ENCODE measurements at places on chromosomes 1 and 21.
A peak's percentile ranks its signal among the peaks of the same experiment; 100 is the strongest.

DNA sequence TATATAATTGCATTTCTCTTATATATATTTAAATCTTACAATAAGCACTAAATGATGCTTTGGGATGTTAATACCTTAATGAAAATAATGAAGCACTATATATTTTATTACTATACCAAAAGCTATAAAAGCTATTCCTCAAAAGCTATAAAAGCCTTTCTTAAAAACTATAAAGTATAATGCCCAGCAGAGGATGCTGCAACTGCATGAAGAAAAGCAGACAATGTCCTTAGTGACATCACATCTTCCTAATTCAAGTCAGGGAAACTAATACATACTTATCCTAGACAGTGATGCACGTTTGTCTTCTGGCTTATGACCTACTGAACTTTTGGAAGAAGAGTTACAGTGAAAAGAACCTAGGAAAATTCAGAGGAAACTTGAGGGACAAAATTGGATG lies 13.6 kb upstream of the C1orf185 start:
- peak; percentile 37 for DNase-seq

- no peak for DNase-seq
Observed at GRCh38 chr21:10272216-10272615, 249.2 kb upstream of the TPTE start.

GRCh38 chr1:84122780-84123382 lies 21.2 kb upstream of the PRKACB start:
- DNase-seq = peak; percentile 50

- DNase-seq = peak; percentile 50
Observed at GRCh38 chr1:191641420-191642260, 516.6 kb upstream of the RGS18 start.

GRCh38 chr1:27966402-27967105 lies 6.8 kb downstream of the XKR8 start:
- no peak for DNase-seq

- DNase-seq = no peak
Observed at GRCh38 chr1:178039891-178040290, 54.0 kb upstream of the RASAL2 start.

GRCh38 chr1:21238141-21238800 lies 52.0 kb downstream of the ECE1 start:
- DNase-seq = peak; percentile 76

GRCh38 chr1:198699167-198700015 lies 60.6 kb downstream of the PTPRC start:
- peak; percentile 19 for DNase-seq

GRCh38 chr1:214583824-214584554 lies 19.0 kb upstream of the CENPF start:
- DNase-seq = peak; percentile 82

DNA sequence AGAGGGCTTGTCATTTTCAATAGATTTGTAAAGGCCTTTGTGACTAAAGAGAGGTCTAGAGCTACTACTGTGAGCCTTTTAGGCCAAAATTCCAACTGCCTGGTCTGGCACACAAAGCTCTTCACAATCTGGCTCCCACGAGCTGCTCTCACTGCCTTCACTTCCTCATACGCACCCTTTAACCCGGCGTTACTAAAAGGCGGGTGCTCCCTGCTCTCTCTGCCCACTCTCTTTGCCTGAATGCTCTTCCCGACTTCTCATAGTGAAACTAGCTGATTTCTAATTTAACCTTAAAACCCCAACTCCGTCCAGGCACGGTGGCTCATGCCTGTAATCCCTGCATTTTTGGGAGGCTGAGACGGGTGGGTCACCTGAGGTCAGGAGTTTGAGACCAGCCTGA lies 14.2 kb downstream of the BSDC1 start:
- no peak for DNase-seq

DNA sequence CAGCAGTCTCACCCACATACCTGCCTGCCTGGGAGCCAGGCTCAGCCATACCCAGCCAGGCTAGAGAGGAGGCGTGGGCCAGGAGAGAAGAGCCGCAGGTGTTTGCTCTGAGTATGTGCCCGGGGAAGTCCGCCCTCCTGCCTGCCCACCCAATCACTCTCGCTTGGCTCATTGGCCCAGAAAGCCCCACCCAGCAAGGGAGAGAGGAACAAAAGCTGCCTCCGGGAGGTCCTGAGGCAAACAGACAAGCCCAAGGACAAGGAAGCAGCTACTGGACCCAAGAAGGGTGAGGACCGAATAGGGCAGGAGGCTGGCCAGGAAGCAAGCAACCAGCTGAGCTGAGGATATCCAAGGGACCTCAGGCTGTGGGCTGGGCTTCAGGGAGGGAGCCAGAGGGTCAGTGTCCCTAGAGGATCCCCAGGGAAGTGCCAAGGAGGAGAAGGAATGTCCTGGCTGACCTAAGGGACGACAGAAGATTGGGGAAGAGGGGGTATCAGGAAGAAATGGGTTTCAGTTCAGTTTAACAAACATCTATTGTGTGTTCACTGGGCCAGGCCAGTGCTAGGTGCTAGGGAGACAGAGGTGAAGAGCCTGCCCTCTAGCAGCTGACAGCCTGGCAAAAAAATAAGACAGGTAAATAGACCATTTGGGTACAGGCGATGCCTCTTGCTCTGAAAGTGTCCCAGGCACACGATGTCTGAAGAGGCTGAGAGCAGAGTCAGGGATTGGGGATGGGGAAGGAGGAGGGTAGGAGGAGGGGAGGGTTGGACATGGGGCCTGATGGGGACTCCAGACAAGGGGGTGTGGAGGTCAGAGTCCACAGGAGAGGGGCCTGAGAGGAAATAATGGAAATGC lies at the start of gene GJB4:
Gene GJB4, plus strand, starts transcription at position 238 of the 855 bp plus-strand sequence. CDS start 1,515 bp downstream, outside the sequence.
- no peak for DNase-seq

DNA sequence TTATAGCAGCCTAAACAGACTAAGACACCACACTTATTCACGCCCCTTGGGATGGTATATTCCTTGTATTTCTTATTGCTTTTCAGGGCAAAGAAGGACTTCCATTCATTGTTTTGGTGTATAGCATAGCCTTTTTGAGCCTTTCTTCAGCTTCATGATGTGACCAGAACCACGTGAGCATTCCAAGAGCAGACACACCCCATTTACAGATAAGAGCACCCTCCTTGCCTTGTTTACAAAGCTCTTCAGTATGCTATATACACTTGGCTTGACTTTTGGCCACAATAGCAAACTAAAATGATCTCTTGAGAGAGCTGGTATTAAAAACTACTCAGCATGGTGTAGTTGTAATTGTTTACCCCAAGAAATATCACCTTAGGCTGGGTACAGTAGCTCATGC lies 78.7 kb downstream of the PIK3R3 start:
- no peak for DNase-seq

DNA sequence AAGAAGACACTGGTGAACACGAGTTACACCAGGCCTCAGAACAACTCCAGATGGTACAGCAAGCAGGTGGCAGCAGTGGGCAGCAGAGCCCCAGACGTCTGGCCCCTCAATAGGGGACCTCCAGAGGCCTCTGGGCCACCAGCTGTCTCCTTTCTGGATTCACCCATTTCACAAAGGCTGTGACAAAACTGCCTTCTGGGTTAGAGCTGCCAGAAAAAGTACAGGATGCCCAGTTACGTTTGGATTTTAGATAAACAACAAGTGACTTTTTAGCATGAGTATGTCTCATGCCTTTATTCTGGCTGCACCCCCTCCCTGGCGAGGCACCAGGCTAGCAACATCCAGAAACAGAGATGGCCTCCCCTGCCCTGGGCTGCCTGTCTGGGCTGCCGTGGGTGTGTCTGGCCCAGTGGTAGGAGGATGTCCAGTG lies 30.1 kb downstream of the ITPKB start:
- no peak for DNase-seq

DNA sequence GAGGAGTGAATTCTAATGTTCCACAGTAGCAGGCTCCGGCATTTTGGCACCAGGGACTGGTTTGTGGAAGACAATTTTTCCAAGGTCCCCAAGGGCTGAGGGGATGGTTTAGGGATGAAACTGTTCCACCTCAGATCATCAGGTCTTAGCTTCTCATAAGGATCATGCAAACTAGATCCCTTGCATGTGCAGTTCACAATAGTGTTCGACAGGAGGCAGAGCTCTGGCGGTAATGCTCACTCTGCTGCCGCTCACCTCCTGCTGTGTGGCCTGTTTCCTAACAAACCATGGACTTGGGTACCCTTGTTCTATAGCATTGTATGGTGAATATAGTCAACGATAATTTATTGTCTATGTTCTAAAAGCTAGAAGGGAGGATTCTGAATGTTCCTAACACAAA lies 16.6 kb downstream of the CRNN start:
- no peak for DNase-seq

- DNase-seq = no peak
Observed at GRCh38 chr21:14121719-14122118, 89.0 kb downstream of the LIPI start.

DNA sequence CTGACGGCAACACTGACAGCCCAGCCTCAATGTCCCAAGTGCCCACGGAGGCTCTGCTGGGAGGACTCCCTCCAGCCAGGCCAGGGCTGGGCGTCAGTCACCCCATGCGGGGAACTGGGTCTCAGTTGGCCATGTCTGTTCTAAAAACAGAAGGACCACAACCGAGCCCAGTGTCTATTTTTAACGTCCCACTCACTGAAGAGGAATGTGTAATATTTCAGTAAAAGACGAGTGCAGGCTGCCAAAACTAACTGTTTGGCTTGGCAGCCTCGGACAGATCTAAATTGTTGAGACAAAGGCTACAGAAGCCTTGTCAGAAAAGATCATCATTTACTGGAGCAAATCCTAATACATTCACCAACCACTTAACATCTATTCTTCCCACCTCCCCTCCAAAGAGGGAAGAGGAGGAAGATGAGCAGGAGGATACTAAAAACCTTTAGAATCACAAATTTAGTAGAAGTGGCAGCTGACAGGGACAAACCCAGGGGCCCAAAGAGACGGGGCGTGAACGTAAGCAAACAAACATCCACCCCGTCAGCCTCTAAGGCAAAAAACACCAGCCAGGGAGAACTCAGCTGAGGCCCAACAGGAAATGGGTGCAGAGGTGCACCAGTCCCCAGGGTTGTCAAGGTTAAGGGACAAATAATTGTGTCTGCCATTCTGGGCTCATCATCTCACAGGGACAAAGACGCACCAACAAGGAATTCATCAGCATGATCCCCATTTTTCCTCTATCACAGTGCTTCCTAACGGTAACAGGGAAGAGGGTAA lies 18.7 kb downstream of the C1orf198 start:
- DNase-seq = peak; percentile 92

DNA sequence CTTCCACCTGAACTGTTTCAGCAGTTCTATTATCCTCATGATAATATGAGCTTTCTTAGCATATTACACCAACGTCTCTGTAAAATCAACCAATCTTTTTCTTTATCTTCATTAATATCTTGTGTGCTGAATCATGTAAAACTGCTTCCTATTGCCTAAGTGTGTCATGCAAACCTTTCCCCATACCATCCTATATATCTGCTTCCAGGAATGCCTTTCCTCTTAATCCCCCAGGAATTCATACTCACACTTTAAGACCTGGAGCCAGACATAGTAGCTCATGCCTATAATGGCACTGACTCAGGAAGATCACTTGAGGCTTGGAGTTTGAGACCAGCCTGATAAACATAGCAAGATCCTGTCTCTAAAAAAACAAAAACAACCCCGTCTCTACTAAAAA lies 183.9 kb downstream of the NRIP1 start:
- peak; percentile 30 for DNase-seq

DNA sequence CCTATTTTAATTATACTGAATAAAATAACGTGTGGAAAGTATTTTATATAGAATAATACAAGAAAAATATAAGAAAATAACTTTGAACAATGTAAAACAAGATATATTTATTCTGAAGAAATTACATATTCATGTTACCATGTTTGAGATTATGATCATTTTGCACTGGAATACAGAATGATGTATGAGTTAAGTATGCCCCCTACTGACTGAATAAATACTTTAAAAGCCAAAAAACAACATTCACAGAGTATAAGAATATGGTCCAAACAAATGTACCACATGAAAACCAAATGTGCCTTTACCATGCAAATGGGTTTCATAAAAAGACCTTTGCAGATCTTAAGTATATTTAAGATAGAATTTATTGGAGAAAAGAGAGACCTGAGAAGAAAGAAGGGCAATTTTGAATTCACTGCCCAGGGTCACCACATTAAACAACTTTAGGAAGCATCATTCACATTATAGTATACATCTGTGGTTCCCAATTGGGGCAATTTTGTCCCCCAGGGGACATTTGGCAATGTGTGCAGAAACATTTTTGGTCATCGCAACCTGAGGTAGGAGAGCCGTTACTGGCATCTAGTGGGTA lies 136.6 kb upstream of the GFI1 start:
- DNase-seq = peak; percentile 15

DNA sequence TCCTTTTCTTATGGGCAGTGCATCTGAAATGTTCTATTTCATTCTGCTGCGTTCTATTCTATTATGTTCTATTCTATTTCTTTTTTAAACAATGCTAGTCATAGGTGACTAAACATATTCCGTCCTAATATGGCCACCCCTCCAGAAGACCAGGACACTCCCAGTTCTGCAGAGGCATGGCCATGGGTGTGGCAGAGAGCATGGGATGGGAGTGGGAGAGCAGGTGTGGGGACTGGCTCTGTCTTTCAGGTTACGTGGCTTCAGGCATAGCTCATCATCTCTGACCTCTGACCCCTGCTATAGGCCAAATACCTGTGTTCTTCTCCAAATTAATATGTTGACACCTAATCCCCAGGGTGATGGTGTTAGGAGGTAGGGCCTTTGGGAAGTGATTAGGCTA lies 33.4 kb upstream of the TLR5 start:
- DNase-seq = no peak

DNA sequence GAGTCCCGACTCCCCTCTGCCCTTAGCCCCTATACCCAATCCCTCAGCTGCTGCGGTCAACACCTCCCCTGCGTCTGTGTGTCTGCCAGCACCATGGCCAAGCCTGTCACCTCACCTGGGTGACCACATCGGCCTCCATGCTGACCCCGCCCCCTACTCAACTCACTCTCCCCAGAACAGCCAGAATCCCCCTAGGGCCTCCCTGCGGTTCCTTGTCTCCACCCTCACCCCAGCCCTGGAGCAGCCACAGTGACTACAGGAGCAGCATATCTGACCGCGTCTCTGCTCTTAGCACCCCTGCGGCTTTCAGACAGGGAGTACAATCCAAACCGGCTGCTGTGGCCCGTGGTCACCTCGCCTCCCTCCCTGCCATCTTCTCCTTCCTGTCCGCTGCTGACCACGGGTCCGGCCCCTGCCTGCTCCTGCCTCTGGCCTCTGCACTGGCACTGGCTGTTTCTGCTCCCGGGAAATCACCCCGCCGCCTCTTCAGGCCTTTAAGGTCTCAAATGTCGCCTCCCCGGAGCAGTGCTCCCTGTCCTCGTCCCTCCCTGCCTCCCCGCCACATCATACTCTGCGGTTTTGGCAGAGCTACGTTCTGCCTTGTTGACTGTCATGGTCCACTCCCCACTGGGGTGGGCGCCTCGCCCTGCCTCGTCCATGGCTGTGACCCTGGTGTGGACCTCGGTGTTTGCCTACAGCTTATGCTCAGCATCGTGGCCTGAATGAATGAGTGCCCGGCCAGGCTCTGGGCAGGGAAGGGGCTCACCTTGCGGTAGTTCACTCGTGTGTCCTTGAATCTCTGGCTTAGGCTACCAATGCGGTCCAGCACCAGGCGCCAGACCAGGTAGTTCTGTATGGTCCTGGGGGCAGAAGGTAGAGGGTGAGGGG lies 11.1 kb downstream of the PRXL2B start:
- DNase-seq = no peak

- DNase-seq = no peak
Observed at GRCh38 chr1:245172829-245173228, 18.0 kb downstream of the KIF26B start.

GRCh38 chr1:167641786-167642500 lies 11.9 kb downstream of the RCSD1 start:
- no peak for DNase-seq

- DNase-seq = peak; percentile 84
Observed at GRCh38 chr21:43340491-43341377, 86.2 kb downstream of the SIK1 start.

Measured in LHCN-M2 (cell line).